Uterus (tissue), 4 donors: ENCODE measurements at places on chromosomes 7 and 10.

DNA sequence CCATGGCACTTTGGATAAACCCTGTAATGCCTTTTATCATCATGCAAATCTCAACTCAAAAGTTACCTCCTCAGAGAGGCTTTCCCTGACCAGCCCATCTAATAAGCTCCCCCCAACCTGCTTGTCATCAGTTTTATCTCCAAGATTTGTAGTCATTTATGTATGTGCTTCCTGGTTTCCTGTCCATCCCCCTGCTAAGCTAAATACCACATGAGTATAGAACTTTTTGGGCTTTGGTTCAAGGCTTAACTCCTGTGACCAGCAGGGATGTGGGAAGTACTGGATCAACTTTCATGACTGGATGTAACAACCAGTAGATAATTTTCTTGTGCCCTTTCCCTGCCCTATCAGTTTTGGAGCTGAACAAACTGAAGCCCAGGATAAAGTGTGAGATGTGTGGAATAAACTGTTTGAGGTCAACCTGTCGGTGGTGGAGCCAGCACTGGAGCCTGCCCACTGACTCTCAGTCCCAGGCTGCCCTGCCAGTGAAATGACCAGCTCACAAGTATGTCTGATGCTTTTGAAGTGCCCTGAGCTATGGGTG lies 148.6 kb downstream of the CYP26A1 start:
- DNase-seq, result no peak

DNA sequence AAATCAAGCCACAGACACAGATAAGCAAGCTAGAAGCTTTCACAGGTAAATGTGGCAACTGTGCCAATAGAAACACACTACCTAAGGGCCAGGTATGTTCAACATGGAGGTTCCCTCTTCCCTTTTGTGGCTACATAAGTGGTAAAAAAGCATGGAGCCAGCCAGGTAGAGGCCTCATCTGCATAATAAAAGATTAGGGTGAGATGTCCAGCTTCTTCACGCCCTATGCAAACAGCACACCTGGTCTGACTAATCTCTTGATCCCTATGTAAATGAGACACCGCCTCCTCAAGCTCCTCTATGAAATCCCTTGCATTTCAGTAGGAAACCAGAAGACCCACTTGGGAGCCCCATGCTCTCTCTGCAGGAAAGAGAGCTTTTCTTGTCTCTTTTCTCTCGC lies 282.2 kb downstream of the NEBL start:
- DNase-seq, result no peak

- DNase-seq, result no peak
Measured at GRCh38 chr10:91422915-91423314, 12.8 kb downstream of the HECTD2 start.

GRCh38 chr7:149846021-149846420 lies 7.8 kb downstream of the ZNF862 start:
- DNase-seq, result no peak

DNA sequence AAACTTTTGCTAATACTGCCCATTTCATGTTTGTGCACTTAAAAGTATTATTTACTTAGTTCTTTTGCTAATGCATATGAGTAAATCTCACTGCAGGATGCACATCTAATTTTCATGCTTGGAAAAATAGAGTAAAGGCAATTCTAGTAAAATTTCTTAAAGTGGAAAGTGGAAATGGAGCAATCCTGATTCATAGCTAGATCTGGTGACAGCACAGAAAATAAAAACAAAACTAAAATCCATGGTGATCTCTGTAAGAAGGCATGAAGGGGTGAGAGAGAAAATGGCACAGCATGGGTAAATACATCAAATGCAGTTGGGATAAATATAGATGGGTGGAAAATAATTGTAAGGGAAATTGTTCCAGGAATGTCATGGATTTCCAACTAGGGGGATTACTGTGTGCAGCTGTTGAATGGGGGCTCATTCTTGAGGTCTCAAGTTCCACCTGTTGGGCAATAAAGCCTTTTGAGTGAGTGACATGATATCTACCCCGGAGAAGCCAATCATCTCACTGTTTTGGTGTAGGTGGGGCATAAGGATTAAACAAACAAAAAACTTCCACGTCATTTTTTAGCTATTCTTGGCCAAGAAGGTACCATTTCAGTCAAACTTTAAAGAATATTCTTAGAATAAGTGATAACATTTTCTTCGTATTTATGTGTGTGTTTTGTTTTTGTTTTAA lies 1.7 kb upstream of the MCU start:
- DNase-seq, result no peak

- DNase-seq, result no peak
Measured at GRCh38 chr7:113370910-113371309, 252.6 kb upstream of the SMIM30 start.

GRCh38 chr10:63591600-63592379 lies 70.6 kb downstream of the REEP3 start:
- no peak for DNase-seq

GRCh38 chr10:121133901-121134300 lies 282.7 kb downstream of the WDR11 start:
- no peak for DNase-seq

DNA sequence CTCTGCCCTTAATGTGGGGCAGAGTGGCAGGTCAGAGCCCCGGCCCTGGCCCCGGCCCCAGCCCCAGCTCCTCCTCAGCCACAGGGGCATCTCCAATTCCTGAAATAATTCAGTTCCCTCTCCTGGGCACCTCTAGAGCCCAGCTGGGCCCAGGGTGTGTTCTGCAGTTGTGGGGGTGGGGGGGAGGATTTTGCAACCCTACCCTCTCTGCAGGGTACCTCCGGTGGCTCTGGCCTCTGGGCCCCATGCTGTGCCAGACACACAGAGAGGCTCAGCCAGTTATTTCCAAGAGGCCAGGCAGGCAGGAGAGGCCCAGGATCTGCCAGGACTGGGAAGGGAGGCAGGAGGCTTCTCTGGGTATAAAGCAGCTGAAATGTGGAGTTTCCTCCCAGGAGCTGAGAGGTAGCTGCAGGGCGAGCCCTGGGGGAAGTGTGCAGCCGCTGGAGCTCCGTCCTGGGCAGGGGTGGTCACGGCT lies 47.9 kb downstream of the PWWP2B start:
- no peak for DNase-seq

GRCh38 chr10:89469517-89469916 lies 55.1 kb downstream of the IFIT5 start:
- no peak for DNase-seq

DNA sequence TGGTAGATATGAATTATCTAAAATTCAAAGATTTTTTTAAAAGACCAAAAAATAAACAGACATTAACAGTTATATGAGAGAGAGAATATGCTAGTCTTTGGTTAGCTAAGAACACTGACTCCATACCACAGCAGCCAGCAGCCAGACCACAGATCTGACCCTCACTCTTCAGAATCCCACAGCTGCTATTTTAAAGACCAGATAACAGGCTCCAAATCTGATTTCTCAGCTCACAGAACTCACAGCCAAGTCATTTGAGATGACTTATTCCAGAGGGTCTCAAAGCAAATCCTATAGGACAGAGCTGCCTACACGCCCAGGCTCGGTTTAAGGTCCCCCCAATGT lies 20.4 kb downstream of the NUDCD3 start:
- DNase-seq, result no peak

- DNase-seq, result peak; percentile 13
Measured at GRCh38 chr7:30921540-30922401, 10.1 kb downstream of the AQP1 start.

DNA sequence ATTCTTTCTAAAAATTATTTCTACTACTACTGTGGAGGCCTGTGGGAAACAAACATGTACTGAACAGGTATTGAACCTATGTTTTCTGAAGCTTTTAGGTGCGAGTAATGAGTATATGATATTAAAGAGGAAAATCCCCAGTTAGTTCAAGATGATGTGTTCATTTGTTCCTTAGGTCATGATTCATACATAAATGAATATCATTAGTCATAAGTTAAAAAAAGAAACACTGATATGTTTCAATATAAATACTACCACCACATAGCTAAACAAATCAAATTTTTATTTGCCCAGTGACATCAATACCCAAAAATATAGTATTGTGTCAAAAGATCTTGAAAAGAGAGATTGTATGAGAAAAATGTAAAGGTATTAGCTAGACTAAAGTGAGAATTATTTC lies 210.7 kb upstream of the GNAI1 start:
- no peak for DNase-seq

DNA sequence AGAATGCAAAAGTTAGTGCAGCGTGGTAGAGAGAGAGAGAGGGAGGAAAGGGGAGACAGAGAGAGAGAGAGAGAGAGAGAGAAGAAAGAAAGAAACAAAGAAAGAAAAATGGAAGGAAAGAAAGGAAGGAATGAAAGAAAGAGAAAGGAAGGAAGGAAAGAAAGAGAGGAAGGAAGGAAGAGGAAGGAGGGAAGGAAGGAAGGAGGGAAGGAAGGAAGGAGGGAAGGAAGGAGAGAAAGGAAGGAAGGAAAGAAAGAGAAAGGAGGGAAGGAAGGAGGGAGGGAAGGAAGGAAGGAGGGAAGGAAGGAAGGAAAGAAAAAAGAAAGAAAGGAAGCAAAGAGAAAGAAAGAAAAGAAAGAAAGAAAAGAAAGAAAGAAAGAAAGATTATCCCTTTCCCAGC lies 209.8 kb upstream of the MYO3A start:
- no peak for DNase-seq

GRCh38 chr10:6953271-6953801 lies 373.3 kb upstream of the PRKCQ start:
- DNase-seq, result peak; percentile 24

DNA sequence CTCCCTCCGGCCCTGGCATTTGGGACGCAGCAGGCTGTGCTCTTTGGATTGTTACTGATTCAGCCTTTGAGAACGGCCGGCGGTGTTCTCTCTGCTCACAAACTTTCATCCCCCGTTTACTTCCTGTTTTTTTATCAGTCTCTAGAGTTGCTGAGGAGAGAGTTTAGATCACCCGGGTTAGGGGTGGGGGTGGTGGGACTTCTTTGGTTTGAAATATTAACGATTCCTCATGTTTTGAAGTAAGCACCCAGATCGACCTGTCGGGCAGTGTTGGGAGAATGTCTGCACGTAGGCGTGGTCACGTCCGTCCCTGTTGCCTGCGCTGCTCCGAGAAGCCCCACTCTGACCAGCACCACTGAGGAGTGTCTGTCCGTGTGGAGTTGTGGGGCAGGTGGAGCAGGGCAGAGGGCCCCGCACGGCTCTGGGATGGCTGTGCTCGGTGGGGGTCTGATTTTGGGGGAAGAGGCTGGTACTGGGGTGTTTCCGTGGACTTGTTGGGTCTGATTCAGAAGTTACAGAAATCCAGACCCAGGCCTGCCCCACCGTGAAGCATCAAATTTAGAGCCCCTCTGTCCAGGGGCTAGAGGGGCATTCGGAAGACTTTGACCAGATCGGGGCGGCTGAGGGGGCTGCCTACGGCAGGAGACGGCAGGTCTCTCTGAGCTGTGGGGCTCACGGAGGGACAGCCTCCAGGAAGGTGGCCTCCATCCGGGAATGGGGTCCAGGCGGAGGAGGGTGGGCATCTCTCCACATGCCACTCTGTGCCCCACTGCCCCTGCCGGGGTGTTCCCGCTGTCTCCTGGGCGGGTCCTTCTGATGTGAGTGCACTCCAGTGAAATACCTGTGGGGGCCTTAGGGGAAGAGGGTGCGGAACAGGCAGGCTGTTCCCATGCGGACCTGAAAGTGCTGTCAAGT lies 7.4 kb downstream of the INPP5A start:
- peak; percentile 16 for DNase-seq

DNA sequence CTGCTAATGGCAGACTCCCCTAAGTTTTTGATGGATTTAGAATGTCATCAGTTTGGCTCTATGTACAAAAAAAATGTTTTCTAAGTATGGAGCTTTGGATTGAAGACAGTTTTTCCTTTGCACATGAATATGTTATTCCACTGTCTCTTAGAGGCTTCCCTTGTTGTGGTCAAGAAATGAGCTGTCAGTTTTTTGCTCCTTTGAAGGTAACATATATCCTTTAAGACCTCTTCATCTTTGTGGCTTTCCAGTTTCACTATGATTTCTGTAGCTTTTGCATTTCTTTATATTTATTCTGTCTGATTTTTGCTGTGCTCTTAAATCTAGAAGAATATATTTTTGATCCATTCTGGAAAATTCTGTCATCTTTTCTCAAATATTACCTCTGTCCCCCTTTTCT lies 15.8 kb upstream of the ODAD2 start:
- no peak for DNase-seq

DNA sequence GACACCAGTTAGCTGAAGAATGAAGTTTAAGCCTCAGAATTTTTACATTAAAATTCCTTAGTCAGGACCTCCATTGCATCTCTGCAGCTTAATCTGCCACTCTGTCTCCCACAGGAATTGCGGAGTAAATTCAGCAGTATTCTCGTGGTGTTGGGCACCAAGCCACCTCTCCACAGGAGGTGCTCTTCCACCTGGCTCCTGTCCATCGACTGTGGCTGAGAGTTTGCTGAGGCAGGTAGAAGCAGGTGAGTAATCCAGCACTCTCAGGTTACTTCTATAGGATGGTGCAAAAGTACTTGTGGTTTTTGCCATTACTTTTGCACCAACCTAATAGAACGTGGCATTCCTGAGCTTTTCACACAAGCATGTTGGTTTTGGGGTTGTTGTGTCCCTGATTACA lies 134.1 kb downstream of the GFRA1 start:
- DNase-seq, result no peak

DNA sequence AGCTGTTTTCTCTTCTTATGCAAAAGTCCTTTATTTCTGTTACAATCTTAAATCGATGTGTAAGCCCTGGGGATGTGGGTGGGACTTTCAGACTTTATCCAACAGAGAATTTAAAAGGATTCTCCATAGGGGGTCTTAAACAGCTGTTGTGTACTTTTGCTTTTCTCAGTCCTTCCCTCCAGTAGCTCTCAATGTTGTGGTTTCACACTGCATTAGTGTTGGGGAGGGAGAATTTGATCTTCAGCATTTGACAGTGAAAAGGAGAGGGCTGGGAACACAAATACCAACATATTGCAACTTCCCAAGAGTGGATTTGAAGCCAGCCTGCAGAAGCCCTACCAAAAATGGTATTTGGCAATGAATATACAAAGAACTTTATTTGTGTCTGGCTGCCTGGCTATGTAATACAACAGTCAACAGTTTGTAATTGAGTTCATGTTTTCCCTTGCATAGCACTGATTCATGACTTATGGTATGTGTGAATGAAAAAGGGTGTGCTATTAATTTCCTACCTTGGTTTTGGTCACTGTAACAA lies 80.1 kb upstream of the CAPZA2 start:
- DNase-seq, result no peak

DNA sequence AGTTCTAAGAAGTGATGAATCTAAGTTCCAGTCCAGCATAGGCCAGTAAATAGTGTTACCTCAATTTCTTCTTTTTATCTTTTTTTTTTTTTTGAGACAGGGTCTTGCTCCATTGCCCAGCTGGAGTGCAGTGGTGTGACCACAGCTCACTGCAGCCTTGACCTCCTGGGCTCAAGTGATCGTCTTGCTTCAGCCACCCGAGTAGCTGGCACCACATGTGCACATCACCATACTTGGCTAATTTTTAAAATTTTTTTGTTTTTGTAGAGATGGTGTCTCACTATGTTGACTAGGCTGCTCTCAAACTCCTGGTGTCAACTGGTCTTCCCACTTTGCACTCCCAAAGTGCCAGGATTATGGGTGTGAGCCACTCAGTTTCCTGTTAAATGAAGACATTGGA lies 126.6 kb upstream of the LYZL2 start:
- DNase-seq, result no peak

DNA sequence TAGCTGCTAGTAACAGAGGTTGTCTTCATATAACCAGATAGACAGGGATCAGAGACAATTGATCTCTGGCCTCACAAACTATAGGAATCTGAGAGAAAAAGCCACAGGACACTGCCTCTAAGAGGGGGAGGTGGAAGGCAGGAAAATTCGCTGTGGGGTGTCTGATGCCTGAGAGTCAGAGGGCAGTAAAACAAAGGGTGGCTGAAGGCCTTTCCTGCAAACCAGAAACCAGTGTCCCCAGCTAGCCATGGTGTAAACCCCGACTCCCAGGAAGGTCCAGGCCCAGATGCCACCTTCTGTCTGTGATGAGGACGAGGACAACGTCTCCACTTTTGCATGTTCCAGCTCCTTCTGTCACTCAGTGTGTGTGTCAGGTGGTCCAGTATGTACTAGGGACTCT lies 215.1 kb downstream of the ADARB2 start:
- DNase-seq, result no peak
